NCI-H774 (cell line): ENCODE measurements at places on chromosomes 11 and 22.

DNA sequence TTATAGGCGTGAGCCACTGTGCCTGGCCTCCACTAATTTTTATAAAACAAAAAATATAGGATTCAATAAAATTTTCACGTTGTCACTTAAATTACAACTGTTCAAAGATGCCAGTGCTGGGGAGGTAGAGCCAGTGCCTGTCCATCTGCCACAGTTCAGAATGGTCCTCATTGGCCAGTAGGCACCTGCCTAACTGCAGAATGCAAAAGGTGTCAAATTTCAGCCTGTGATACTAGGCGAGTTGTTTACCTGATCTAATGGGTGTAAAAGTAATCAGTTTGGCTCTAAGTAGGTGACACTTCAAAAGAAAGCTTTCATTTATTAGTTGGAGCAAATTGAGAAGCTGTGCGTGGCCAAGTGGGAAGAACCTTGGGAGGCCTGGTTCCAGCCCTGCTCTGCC is 2.4 kb downstream of the SMARCB1 start:
- DNase-seq, result peak; percentile 54

- no peak for DNase-seq
Measured at GRCh38 chr11:44221456-44221855, 88.5 kb downstream of the ALX4 start.

GRCh38 chr11:105989124-105989523 is 32.9 kb downstream of the MSANTD4 start:
- DNase-seq, result no peak

GRCh38 chr11:40432358-40432757 is 1027.1 kb downstream of the LRRC4C start:
- DNase-seq, result no peak

DNA sequence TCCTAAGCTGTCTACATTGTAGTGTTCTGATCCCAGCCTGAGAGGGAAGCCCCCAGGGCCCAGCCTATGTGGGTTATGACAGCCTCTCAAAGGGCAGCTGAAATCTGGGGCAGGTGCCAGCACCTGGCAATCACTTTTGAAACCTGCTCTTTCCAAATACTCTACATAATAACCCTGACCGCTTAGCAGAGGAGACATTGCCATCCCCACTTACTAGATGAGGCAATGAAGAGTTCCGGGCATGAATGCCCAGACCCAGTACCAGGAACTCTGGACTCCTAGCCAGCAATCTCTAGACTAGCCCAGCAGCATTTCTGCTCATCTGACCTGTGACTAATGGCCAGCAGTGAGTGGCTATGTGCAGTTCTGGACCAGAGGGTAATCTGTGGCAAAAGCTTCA is 412.4 kb upstream of the CADM1 start:
- DNase-seq, result no peak

DNA sequence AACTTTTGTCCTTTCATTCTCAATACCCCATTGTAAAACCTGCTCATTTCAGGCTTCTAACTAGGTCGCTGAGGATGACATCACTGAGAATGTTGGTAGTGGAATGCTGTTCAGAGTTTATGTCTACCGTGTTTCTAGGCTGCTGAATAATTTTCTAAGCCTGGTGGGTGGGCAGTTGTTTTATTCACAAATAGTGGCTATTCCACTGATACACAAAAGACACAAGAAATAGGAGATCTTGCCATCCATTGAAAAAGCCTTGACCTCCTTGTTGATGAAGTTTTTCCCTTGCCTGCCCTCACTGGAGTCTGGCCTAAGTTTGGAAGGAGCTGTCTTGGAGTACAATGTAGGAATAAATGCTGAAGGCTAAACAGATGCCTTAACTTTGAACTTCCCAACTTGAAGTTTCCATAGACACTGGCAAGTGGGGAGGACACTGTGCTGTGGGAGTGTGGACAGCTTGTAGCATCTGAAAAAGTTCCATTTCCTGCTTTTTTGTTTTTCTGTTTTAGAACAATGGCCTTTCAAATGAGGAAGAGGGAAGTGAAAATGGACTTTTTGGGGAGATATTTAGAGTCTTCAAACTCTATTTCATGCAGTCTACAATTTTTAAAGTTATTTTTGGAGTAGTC is 59.2 kb downstream of the TRIM44 start:
- DNase-seq, result no peak

- DNase-seq, result peak; percentile 44
Measured at GRCh38 chr11:704781-705645, 1.0 kb upstream of the EPS8L2 start.

GRCh38 chr11:122354025-122354697 is 238.1 kb upstream of the BLID start:
- DNase-seq, result no peak

- DNase-seq, result no peak
Measured at GRCh38 chr11:69934861-69935494, 115.8 kb upstream of the FGF3 start.

DNA sequence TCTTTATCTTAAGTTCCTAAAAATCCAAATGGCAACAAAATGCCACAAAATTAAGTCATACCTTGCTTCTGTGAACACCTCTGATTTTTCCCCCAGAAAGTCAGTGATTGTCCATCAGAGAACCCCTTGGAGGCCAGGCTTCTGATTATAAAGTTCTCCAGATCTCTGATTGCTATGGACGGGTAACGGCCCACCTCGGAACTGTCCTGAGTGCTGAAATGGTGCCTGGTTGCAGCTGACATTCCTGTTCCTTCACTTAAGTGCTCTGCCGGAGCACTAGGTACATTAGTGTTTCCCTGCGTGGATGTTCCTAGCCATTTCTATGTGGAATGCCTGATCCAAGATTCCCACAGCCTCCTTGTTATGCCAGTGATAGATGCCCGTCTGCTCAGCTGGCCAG is 85.0 kb downstream of the CHST1 start:
- no peak for DNase-seq

DNA sequence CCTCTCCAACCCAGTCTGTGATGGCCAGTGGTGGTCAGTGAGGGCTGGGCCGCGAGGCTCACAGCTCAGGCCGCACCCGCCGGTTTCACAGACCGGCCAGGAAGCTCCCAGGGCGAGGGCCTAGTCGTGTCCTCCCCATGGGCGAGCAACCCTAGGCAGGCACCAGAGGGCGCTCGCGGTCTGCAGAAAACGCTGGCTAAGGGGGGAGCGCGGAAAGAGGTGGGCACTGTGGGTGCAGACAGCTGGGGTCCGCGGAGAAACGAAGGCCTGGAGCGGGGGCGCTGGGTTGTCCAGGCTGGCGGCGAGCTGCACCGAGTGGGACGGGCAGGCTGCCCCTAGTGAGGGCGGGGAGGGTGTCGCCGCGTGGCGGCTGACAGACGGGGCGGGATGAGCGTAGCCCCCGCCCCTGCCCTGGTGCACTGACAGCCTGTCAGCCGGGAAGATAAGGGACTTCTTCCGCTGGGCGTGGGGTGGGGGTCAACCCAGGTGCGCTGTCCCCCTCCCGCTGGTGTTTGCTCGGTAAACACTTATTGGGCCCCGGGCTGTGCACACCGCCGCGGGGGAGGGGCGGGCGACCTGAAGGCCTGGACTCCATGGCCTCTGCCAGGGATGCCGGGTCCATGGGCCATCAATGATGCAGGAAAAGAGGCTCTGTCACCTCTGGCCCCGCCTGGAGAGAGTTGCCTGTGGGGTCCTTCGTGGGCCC is 7.5 kb downstream of the GP1BB start:
- peak; percentile 53 for DNase-seq

GRCh38 chr11:19290356-19290755 is 49.6 kb upstream of the E2F8 start:
- no peak for DNase-seq

DNA sequence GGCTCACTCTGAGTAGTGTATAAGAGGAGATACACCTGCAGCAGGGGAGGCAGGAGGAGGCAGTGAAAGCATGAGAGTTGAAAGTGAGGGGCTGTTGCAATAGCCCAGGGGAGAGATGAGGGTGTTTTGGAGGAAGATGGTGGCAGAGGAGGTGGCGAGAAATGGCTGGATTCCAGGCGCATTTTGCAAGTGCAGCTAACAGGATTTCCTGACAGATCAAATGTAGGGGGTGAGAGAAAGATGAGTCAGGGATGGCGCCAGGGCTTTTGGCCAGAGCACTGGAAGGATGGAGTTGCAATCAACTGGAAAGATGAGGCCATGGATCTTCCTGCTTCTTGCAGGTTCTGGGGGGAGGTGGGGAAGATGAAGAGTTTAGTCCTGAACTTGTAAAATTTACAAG is 16.8 kb upstream of the TSPAN18 start:
- DNase-seq, result no peak

DNA sequence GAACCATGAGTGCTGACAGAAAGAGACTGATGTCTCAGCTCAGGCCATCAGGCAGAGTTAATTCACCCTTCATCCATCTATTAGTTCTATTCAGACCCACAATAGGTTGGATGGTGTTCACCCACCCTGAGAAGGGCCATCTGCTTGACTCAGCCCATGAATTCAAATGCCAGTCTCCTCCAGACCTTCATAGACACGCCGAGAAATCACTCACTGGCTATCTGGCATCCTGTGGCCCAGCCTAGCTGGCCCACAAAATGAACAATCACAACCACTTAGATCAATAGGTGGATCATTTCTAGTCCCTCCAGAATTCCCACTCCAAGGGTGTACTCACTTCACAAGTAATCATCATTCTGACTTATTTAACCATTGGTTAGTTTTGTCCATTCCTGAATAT is 58.2 kb downstream of the MYEOV start:
- DNase-seq, result no peak

- no peak for DNase-seq
Measured at GRCh38 chr22:40703736-40704135, 24.5 kb downstream of the MCHR1 start.

DNA sequence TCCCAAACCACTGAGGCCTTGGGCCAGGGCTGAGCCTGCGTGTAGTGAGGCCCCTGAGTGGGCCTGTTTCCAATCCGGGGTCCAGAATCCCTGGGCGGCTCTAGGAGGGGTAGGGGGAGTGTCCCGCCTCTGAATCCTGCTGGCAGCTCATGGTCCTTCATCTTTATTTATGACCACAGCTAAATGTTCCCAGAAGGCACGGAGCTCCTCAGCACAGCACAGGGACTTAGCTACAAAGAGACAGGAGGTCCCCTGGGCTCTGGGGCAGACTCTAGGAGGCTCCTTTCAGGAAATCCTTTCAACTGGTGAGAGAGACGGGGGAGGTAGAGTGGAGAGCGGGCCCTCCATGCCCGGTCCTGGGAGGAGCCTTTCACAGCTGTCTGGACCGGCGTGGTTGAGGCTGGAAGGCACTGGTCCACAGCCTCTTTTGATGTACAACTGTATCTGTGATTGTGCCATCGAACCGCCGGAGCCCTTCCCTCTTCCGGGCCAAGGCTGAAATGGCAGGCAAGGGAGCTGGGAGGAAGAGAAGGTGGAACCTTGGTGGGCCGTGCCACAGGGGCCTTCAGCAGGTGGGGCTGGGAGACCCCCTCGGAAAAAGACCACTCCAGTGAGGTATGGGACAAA is 46.8 kb downstream of the SCUBE1 start:
- no peak for DNase-seq

- DNase-seq, result no peak
Measured at GRCh38 chr11:57729479-57729878, 11.8 kb upstream of the SELENOH start.

DNA sequence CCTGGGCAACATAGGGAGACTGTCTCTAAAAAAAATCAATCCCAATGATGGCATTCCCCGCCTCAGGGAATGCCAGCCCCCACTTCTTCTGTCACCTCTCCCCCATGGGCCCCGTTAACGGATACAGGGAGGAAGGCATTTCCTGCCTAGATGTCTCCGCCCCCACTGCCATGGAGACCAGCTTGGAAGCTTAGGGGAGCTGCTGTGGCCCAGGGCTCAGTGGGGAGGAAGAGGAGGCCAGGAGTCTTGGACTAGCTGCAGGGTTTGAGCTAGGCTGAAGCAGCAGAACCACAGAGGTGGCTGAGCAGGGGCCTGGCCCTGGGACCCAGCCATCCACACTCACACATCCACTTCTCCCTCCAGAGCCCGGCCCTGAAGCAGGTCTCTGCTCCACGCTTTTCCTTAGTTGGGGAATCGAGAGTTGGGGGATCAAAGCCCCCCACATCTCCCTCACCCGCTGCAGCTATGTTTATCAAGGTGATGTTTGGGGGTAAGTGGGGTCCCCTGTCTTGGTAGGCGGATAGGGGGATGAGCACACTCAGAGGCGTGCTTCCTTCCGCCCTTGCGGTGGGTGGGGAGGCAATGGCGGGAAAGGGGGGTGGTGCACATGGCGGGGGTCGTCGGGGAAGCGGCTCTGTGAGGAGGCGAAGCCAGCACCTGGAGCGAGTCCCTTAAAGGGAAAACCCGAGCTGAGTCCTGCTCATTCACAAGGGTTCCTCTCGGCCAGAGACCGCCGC is at the start of gene C22orf15:
TSS of gene C22orf15 (plus strand) at position 149 of the 737 bp plus-strand sequence. CDS start at position 466, 317 bp downstream.
- no peak for DNase-seq

GRCh38 chr11:110948112-110948511 is 235.9 kb upstream of the ARHGAP20 start:
- no peak for DNase-seq

DNA sequence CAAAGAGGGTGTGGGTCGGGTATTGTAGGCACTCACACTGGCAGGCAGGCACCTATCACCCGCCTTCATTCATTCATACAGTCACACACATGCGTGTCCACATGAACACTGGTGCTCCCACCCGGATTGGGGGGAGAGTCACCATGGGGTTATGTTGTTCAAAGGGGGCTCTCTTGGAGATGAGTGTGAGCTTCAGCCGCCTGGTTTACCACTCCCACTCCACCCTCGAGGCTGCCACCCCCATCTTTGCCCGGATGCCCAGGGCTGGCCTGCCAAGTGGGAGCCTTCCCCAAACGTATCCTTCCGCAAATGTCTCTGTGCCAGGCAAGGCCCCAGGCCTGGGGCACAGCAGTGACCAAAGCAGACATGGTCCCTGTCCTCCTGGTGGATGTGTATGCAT is 22.6 kb downstream of the MRGPRD start:
- DNase-seq, result no peak

DNA sequence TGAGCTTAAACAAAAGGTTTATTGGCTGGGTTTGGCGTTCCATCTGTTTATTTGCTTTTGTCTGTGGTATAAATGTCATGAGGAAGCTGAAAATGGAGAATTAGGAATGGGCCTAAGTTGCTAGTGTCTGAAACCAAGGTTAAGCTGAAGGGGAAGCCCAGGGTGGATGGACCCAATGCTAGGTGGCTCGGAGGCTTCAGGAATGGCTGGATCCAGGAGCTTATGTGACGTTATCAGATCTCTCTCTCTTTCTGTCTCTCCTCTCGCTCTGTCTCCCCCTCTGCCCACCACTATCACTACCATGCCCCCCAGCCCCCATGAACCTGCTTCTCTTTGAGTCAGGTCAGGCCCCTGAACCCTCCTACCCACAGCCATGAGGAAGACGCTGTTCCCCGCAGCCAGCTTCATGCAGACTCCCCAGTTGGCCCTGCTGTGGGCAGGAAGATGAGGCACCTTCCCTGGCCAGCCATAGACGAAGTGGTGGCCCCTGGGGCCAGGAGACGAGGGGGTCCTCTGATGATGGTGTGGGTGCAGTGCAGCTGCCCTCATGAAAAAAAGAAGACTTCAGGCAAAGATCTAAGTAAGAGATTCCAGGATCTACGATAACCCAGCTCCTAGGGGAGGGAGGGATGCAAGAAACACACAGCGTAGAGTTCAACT is 101.5 kb downstream of the BRD1 start:
- no peak for DNase-seq

GRCh38 chr11:102177974-102178631 is 67.9 kb downstream of the YAP1 start:
- no peak for DNase-seq
